ENCODE measurements at places on chromosomes 3 and 15. TPM values are rescaled to one million over a fixed set of nuclear protein-coding genes. Genes with fewer than 3 reads are reported as not detected.

DNA sequence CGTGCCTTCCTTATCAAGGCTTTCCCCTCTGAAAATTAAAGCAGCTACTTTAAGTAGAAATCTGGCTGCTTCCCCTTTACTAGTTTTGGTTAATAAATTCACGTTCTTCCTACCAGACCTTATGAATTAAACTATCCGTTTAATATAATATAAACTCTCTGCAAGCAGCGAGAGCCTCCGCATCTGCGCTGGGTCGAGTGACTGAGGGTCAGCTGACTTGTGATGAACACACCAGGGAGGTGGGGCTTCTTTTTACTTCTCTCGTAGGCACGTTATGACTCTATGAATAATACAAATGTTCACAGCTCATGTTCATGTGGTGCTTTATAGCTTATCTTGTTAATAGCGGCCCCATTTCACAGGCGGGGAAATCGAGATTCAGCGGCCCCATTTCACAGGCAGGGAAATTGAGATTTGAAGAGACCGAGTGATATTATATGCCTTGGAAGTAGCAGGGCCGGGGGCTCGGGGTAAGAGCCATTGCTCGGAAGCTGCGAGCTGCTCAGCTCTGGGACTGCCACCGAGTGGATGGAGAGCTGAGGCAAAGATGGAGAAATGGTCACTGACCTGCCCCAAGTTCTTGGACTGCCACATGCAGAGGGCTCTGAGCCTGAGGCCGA is 8.3 kb downstream of the MUC4 start:
- no peak for DNase-seq

- DNase-seq = no peak
These were observed 44.3 kb upstream of the TM4SF1 start for GRCh38 chr3:149421764-149422163.

DNA sequence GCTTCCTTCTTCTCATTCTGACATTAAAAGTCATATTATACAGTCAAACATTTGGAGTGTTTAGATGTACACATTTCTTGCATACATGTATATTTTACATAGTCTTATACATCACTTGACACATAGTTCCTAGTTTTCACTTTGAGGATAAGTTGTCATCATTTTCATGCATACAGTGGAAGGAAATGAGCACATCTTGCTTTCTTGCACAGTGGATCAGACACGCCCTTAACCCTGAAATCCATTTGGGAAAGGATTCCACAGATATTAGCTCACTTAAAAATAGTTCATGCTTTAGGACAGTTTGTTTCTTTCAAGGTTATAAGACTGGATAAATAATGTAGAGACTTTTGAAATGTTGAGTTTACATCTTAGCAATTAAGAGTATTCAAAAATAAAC is 148.6 kb upstream of the MME start:
- DNase-seq = no peak

CEMIP gene
- 0.11 TPM for polyA plus RNA-seq

EPHB3 gene
- polyA plus RNA-seq = 0.41 TPM
